ENCODE measurements at places on chromosomes 1 and 21.

GRCh38 chr1:179369751-179370341 is 4.1 kb downstream of the AXDND1 start:
- no peak for DNase-seq

- no peak for DNase-seq
Measured at GRCh38 chr1:175628548-175629317, 114.7 kb downstream of the TNR start.

DNA sequence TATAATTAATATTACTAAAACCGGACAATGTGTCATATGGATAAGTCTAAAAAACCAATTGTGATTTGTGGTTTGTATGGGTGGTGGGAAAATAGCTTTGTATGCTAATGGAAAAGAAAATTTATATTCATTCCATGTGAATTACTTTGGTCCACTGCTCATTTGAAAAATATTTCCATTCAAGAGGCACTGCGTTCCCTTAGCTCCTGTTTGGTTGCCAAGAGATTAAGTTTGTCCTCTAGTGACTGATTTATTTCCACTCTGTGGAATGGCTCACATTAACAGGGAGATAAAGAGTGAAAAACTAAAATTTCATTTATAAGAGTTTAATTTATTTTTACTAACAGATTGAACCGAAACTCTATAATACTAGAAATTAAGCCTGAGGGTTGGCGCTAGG is 744.1 kb upstream of the CHRM3 start:
- no peak for DNase-seq

- no peak for DNase-seq
Measured at GRCh38 chr1:46362158-46362557, 21.6 kb downstream of the NSUN4 start.

DNA sequence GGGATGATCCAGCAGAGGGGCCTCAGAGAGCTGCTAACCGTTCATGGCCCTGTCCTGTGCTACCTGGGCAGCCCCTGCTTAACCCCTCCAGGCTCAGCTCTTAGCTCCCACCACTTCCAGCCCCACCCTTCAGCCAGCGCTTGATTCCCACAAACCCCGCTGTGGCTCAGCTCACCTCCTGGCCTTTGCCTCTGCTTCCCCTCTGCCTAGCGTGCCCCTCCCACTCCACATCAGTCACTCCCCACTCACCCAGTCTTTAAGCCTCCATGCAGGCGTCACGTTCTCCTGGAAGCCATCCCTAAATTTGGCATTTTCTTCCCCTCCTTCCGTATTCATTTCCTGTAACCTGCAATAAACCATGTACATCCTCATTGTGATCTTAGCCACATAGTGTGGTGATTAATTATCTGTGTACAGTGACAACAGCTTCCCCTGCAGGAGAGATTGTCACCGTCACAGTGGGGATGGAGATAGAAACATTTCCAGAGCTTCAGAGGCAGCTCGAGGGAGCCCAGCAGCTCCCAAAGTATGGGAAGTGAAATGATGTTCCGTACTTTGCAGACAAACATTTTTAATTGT is 65.5 kb downstream of the EPHB2 start:
- no peak for DNase-seq

DNA sequence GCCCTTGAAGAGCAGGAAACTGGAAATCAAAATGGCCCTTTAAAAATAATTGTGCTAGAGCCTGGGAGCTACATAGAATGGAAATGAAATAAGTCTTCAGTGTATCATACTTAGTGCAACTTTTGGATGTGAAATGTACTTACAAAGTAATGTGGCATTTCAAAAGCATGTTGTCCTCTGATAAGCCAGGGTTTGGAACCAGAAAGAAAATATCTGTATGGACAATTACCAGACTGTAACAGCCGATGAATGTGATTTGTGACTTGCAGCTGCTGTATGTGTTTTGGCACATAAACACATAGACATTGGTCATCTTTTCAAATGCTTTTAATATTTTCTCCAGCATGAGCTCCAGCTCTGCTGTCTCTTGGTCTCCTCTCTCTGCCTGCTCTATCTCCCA is 546.4 kb downstream of the OMA1 start:
- DNase-seq = no peak

DNA sequence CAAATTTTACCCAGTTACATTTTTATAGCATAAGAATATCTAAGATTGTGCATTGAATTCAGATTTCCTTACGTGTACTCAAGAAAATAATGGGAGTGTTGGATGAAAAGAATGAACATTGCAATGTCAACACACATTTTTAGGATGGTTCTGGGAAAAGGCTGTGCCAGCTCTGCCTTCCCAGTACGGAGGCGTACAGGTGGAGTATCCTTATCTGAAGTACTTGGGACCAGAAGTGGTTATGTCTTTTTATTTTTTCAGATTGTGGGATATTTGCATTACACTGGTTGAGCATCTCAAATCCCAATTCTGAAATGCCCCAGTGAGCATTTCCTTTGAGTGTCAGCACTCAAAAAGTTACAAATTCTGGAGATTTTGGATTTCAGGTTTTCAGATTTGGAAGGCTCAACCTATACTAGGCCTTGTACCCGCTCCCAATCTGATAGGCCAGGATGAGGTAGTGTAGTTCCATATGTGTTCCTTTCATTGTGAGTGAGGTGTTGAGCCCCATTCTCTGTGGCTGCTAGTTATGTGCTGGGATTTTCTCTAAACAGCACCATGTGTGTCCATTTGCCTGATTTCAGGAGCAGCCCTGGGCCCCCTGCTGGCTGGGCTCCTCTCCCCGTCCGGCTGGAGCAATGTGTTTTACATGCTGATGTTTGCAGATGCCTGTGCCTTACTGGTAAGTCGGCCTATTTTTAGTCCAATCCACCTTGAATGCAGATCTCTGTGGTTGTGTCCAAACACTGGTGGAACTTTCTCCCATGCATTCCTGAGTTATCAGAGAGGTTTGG is 60.8 kb downstream of the SLC37A1 start:
- no peak for DNase-seq

DNA sequence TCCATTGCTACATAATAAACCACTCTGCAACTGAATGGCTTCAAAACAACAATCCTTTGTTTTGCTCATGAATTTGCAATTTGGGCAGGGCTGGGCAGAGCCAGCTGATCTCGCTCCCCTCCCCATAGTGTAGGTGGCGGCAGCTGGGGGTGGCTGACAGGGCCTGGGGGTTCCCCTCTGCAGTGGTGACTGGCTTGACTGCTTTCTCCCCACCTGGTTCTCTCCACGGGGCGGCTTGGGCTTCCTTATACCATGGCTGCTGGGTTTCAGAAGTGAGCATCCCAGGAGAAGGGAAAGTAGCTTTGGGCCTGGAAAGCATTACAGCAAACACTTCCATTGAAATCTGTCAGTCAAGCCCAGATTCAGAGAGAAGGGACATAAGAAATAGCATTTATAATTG is 129.7 kb upstream of the ZBTB40 start:
- no peak for DNase-seq

- no peak for DNase-seq
Measured at GRCh38 chr1:18942340-18942739, 14.1 kb downstream of the IFFO2 start.

GRCh38 chr1:208515129-208515528 is 270.9 kb upstream of the PLXNA2 start:
- no peak for DNase-seq

DNA sequence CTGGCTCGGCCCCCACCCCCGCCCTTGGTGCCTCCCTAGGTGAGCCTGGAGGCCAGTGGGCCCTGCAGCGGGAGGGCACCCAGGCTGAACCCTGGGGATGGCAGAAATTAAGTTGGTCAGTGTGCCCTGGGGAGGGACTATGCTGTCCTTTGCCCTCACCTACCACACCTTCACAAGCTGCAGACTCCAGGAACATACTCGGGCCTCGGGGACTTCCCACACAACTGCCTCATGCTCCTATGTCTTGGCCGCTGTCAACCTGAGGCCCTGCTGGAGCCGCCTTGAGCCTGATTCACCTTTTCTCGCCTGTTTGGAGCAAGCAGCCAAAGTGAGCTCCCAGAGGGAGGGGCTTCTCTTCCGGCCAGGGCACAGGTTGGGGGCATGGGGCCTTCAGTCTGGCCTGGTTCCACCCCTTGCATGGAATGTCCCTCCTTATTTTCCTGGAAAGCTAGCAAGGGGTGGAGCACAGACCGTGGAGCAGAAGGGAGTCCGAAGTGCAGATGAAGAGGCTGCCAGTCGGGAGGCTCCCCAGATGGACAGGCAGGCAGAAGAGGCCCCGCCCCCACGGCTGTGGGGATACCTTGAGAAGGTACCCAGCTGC is 24.7 kb downstream of the KNCN start:
- no peak for DNase-seq

- no peak for DNase-seq
Measured at GRCh38 chr1:178543290-178543607, 30.3 kb downstream of the TEX35 start.

GRCh38 chr21:46183910-46184624 is at the start of gene SPATC1L:
TSS of gene SPATC1L (minus strand) at chr21:46184459. CDS start at chr21:46182816, 1,643 bp downstream.
- no peak for DNase-seq

GRCh38 chr1:158932171-158932570 is 819 bp downstream of the PYHIN1 start:
- DNase-seq = no peak

GRCh38 chr1:66335859-66336640 is 197.9 kb upstream of the SGIP1 start:
- no peak for DNase-seq

GRCh38 chr1:233951804-233952203 is 47.3 kb downstream of the SLC35F3 start:
- DNase-seq = no peak

GRCh38 chr1:36123356-36123755 is 1.7 kb downstream of the COL8A2 start:
- DNase-seq = no peak
